ENCODE measurements at places on chromosomes 2 and 18.
A peak's percentile ranks its signal among the peaks of the same experiment; 100 is the strongest.

DNA sequence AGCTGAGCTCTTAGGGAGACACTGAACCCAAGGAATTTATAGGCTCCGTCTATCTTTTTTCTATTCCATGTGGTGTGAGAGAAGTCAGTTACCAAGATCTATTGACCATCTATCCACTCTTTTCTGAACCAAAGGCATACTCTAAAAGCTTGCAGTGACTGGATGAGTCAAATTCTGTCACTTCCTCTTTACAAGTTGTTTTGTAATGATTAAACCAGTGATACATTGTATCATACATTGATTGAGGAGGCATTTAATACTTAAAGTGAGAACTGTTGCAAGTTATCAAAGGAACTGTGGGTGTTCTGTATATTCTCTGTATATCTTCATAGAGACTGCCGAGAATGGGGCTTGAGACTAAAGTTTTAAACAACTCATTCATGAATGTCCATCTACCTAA lies 188.8 kb downstream of the CAMKMT start:
- DNase-seq: peak; percentile 59

- DNase-seq: no peak
Measured at GRCh38 chr2:33735096-33735495, 136.0 kb upstream of the FAM98A start.

- no peak for DNase-seq
Measured at GRCh38 chr2:29475499-29475898, 360.3 kb downstream of the CLIP4 start.

- DNase-seq: no peak
Measured at GRCh38 chr2:39228413-39229209, 15.2 kb downstream of the CDKL4 start.

DNA sequence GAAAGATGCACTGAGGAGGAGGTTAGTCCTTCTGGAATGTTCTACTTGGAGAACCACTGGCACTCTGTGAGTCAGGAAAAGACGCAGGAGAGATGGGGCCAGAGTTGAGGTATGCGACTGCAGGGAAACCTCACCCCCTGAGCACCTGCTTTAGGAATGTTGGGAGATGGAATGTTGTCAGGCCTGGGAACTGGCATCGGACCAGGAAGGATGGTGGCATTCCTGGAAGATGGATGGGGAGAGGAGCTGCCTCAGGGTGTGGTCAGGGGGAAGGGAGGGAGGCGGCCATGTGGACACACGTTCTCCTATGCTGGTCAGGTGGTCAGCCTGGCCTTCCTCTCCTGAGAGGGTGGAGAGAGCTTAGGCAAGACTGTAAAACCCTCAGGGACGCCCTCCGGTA lies 146.3 kb downstream of the CELF4 start:
- DNase-seq: no peak

DNA sequence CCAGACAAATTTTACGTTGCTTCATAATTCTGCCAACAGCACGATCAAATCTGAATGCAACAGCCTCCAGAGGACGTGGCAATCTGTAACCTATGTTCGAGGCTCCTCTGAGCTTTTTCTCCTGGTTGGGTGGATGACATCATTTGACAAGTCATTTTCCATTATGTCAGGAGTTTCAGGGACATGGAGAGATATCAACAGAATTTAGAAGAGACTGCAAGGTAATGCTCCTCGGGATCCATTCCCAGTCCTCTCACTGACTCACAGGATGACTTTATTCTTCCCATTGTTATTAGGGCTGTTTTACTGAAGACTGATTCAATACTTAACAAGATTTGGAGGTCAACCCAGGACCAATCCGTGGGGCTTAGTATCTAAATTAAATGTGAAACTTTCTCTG lies 72.5 kb upstream of the RNF152 start:
- no peak for DNase-seq

DNA sequence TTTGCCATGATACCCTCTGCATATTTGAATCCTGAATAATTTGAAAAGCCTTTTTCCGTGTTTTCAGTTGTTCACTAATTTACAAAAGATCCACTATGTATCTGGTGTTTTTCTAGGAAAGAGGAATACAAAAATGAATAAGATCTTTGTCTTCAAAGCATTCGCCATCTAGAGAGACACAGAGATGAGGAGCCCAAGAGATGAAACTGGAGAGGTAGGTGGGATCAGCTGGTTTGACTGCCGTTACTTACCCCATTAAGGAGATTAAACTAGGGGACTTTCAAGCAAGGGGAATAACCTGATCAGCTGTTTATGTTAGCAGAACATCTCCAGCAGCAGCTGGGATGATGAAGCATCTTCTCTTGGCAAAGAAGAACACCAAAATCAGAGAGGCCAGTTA lies 150.2 kb upstream of the SATB2 start:
- DNase-seq: no peak

- no peak for DNase-seq
Measured at GRCh38 chr2:43513796-43514195, 82.0 kb downstream of the THADA start.

- DNase-seq: peak; percentile 15
Measured at GRCh38 chr18:44130376-44130942, 550.2 kb upstream of the SETBP1 start.

All from suppressor macrophage treated with lipopolysaccharide for 4 hours (primary cell).